NCI-H1694 treated with DMSO at 0.1 percent for 48 hours (cell line): ENCODE measurements at places on chromosomes 16 and 17.

GRCh38 chr17:9409878-9410277 is 165.7 kb downstream of the STX8 start:
- no peak for DNase-seq

DNA sequence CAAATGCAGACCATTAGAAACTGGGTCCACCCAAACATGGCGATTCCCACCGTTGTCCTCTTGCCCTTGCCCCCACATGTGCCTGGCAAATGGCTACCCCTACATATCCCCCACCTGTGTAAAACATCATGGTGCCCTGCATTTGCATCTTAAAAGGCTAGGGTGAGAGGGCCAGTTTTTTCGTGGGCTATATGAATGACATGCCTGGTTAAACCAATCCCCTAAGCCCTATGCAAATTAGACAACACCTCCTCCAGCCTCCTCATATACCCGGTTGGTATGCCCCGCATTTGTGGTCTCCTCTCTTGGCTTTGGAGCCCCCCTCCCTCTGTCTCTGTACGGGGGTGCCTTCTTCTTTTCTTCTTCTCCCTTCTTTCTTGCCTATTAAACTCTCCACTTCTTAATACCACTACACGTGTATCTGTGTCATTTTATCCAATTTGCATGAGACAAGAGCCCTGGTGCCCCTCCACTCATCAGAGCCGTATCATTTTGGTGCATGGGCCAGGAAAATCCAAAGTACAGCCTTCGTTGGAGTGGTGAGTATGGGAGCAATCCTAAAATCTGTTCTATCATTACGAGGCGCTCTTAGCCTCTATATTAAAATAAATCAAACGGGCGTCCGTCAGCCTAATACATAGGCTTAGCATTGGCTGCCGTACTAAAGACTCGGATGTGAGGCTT is 30.1 kb downstream of the QPRT start:
- no peak for DNase-seq

DNA sequence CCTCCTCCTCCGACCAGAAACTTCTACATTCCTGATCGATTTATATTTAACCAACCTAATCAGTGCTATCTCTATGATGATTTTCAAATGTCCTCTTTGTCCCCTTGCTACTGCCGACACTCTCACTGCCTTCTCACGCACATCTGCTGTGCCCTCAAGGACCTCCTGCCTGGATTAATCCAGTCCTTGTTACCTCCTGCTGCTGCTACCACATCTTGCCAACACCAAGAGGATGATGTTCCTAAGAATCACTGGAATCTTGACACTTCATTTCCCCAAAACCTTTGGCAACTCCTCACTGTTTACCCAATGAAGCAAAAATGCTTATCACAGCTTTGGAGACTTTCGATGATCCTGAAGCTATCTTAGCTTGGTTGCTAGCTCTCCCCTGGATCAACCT is 287.3 kb upstream of the AXIN2 start:
- DNase-seq, result no peak

DNA sequence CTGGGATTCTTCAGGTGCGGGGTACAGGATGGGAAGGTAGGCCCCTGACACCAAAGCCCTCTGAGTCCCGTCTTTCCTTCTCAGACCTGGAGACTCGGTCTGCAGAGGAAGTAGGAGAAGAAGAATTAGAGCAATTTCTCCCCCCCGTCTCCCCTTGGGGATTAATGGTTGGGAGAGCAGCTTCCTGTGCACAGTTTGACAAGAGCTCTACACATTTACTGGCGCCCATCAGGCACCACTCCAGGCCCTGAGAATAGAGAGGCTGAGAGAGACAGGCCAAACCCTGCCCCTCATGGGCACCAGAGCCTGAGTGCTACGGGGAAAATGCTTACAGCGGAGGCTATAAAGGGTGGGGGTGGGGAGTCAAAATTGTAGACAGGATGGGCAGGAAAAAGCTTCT is 3.5 kb upstream of the C16orf74 start:
- no peak for DNase-seq

DNA sequence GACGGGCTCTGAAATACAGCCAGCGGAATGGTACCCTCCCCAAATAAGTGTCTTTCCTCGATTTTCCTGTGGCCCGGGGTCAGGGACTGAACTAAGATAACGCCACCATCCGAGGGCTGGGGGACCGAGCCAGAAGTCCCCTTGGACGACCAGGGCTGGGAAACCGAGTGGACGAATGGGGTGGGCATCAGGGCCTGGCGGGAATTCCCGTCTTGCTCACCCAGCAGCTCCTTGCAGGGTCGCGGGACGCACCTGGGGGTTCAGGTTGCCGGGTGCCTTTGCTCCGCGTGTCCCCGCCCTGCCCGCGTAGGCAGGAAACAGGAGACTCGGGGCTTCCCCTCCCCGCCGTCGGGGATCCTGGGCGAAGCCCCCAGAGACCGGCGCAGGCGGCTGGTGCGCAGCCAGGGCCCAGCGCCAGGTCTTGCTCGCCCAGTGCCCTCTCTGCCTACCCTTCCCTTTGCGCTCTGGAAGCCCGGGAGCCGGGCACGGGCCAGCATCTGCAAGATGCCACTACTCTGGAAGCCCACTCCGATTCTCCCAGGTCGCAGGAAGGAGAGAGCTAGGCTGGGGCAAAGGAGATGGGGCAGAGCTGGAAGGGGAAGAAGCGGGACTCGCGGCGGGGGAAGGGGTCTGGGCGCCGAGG is 665 bp upstream of the GRIN2C start:
- no peak for DNase-seq

GRCh38 chr17:61362396-61362795 is 37.2 kb upstream of the TBX2 start:
- DNase-seq, result no peak

GRCh38 chr16:13919330-13919682 is 648 bp upstream of the ERCC4 start:
- peak; percentile 52 for DNase-seq

DNA sequence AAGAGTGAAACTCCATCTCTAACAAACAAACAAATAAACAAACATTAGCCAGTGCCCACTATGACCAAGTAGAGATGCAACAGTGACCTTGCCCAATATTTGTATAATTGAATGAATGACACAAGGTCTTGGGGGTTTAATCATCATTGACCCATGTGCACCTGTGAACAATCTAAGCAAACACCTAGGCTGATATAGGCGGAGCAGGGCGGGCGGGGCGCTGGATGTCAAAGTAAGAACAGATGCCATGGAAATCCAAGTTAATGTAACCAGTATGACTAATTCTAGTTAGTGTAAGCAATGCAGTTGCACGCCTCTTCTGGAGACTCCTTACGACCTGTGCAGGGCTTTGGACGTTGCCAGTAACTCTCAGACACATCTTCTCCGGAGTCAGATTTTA is 17.6 kb downstream of the RCVRN start:
- DNase-seq, result no peak

DNA sequence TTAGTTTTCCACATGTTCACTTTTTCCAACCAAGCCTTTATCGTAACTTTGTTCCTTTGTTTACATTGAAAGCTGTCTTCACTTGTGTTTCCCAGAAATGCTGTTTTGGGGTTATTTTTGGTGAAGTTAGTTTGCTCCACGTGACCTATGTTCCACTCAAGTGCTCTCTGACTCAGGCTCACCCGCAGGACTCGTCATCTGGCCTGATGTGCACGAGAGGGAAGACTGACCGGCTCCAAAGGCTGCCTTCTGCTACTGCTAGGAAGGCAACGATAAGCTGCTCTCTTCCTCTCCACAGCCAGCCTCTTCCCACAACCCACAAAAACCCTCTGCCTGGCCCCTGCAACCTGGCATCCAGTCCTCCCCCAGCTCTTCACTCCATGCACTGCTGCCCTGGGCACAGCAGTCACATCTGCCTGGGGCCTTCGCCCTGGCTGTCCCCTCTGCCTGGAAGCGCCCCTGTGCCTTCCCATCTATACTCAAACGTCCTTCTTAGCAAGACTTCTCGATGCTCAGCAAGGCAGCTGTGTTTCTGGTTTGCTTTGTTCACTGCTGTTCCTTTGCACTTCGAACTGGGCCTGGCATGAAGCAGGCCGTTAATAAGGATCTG is 28.0 kb downstream of the ZCCHC14 start:
- DNase-seq, result no peak

- peak; percentile 37 for DNase-seq
These were observed 504 bp downstream of the SRSF1 start for GRCh38 chr17:58006560-58006923.

DNA sequence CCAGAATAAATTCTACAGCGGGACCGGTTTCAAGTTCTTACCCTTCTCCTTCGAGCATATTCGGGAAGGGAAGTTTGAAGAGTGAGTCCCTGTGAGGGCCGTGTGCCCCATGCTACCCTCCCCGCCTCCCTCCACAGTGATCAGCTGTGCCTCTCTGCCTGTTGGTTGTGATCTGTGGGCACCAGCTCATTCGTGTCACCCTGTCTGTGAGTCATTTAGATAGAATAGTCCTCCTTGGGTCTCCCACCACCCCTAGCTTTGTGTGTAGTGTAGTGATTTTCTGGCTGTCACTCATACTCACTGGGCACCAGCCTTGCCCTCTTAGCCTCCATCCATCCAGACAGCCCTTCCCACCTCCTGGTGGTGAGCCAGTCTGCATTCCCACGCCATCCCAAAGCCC is 15.0 kb upstream of the NAGLU start:
- DNase-seq, result no peak
